EL (cell line): ENCODE measurements at places on chromosomes 6 and 20.

- DNase-seq = no peak
Measured at GRCh38 chr6:88365230-88365629, 199.1 kb upstream of the CNR1 start.

DNA sequence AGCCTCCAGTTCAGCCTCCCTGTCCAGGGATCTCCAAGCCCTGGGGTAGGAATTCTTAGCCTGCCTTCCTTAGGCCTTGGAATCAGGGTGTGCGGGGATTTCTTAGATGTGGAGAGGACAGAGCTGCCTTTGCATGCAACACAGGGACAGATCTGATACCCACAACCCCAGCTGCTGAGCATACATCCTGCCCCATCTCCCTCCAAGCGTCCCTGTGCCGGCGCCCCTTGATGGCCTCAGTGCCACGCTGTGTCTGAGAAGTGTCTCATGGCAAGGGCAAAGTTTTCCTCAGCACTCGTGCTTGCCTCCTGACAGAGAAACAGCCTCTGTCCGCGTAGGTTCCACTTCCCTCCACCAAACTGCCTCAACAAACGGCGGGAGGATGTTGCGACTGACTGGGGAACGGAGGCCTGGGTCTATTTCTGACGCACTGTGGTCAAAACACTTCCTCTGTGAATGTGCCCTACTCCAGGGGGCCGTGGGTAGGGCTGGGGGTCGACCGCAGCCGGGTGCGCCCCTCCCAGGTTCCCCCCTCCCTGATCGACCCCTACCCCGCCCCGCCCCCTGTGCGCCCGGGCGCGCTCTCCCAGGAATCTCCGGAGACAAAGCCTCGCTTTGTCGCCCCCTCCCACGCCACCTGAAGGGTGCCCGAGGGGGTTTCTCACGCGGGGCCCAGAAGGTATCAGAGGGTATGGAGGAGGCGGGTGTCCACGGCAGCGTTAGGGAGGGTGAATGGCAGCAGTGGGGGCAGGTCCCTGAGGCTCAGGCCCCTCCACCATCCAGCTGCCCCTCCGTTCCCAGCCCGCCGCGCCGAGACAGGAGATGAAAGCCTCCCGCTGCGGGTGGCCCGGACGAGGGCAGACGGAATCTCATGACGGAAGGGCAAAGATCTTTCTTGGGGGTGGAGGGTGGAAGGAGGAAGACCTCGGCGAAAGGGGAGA is 806 bp downstream of the MICAL1 start:
- no peak for DNase-seq

GRCh38 chr20:63152322-63153253 is 63.3 kb downstream of the YTHDF1 start:
- DNase-seq = no peak

- no peak for DNase-seq
Measured at GRCh38 chr20:16580620-16581019, 7.4 kb upstream of the KIF16B start.
